AG10803 (cell line): ENCODE measurements at places on chromosomes 7 and 10.
A peak's percentile ranks its signal among the peaks of the same experiment; 100 is the strongest.

- DNase-seq, result no peak
Measured at GRCh38 chr10:104989880-104990279, 348.8 kb downstream of the SORCS3 start.

- DNase-seq, result no peak
Measured at GRCh38 chr10:102306710-102307109, 61.4 kb downstream of the GBF1 start.

GRCh38 chr7:116455499-116455898 is 44.0 kb upstream of the CAV2 start:
- no peak for DNase-seq

GRCh38 chr7:75987026-75987804 is 7.2 kb downstream of the TMEM120A start:
- no peak for DNase-seq

DNA sequence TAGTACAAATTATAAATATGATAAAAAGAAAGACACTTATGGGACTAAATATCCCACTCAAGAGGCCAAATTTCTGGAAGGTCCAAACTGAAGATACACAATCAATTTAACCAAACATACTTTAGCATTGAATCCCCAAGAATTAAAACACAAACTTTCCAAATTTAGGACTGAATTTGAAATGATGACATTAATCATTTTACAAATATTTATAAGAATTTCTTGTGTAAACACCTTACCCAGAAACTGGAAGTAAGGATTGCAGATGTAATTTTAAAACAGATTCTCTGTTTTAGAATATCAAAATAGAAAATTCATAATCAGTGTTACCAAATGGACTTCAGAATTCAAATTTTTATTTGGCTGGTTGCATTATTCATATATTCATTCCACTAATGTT is 588.2 kb upstream of the KCND2 start:
- DNase-seq, result no peak

- DNase-seq, result no peak
Measured at GRCh38 chr7:94146408-94146807, 142.3 kb upstream of the BET1 start.

DNA sequence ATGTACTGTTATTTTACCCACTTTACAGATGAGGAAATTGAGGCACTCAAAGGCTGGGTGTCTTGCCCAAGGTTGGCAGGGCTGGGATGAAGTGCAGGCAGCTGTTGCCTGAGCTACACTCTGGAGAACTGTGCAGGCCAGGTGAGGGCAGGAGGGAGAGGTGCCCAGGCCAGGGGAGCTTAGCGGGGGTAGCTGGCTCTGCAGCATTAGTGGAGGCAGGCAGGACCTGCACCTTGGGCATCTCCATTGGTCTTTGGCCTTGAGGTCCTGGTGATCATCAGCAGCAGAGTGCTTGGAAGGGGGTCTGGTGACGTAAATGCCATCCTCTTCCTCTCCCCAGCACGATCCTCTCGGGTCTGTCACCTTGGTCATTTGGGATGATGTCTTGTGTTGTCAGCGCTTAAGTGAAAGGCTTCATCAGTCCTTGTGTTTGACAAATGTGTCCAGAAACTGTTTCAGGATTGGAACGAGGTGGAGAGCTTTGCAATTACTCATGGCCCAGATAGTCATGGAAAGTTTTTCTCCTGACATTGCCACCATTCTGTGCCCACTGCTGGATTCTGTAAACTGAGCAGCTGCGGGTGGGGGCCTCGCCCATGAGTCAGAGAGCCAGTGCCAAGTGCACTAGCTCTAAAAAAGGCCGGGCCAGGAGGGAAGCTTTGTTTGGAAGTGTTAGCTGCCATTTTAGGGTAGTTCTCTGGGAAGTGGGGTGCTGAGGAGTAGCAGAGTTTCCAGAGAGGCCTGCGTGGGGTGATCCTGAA is 47.6 kb downstream of the TSPAN15 start:
- DNase-seq, result no peak

GRCh38 chr10:132293201-132293812 is 14.4 kb downstream of the STK32C start:
- no peak for DNase-seq

DNA sequence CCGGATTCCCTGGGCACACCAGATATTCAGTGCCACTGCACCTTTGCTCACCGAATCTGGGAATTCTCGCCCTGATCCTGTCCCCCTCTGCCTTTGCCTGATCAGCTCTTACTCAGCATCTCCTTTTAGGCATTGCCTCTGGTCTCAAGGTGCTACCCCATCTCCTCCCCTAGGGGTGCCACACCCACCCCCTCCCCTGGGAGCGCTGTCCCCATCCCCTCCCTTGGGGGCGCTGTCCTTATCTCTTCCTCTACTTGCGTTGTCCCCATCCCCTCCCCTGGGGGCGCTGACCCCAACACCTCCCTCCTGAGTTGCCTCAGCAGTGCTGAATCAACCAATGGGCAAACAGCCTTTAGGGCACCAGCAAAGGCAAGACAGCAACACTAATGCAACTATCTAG is 686.9 kb upstream of the FOXK1 start:
- no peak for DNase-seq

DNA sequence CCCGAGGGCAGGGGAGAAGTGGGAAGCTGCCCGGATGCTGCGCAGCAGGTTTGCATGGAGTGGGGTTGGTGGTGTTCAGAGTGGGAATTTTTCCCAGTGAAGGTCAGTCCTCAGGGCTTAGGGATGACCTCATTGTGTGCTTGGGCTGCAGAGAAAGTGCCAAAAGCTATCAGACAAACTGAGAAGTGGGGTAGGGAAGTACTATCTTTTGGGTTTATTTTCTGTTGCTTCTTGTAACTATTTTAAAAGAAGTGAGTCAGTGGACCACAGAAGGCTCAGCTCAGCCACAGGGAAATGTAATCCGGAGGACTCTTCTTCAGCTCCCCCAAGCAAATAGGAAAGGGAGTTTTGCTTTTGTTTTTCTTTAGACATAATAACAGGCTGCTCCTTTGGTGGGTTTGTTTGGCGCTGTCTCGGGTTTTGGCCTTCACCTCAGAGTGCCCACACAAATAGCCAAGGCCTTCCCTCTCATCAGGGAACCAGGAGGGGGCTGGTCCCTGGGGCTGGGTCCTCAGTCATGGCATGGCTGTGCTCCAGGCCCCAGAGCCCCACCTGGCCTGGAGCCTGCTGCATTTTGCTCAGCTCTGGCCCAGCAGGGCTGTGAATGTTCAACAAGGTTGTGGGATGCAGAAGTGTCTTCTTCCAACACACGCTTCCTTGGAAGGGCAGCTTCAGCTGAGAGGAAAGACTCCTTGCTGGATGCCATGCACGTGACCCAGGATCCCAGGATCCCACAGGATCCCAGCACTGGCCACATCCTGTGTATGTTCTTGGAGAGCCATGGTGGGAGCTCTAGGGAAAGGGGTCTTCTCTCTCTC is 5.4 kb upstream of the FAM170B start:
- peak; percentile 92 for DNase-seq

GRCh38 chr10:125115409-125115808 is 45.0 kb downstream of the CTBP2 start:
- DNase-seq, result no peak

- peak; percentile 68 for DNase-seq
Measured at GRCh38 chr10:50788951-50789945, 49.5 kb downstream of the ASAH2B start.

- peak; percentile 25 for DNase-seq
Measured at GRCh38 chr7:92768501-92769393, 67.6 kb downstream of the CDK6 start.
